HCEC 1CT (cell line): ENCODE measurements at places on chromosomes 4 and X.
A peak's percentile ranks its signal among the peaks of the same experiment; 100 is the strongest.

DNA sequence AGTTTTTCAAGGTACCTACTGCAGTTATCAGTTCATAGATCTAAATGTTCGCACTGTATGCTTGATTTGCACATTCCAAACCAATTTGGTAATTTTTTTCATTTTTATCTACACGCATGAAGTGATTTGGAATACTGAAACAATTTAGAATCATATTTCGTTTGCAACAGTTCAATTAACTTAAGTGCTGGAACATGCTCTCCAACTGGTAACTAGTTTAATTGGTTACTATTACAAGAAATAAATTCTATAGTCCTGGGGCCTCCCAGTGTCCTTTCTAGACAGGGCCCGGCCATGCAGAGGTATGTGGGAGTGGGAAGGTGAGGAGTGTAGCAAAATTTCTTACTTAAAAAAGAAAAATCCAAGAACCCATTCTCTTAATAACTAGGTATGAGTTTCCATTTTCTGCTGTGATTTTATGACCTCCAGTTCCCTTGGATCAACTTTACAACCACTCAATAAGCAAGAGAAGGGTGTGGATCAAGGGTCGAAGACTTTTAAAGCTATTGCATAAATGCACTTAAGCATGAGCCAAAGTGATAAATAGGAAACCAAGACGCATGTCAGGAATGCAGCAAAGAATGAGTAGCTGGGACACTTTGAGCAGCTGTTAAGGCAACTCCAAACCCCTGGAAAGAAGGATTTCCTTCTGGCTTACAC, 106.9 kb downstream of the PPARGC1A start:
- peak; percentile 5 for DNase-seq

- peak; percentile 40 for DNase-seq
Measured at GRCh38 chr4:26191353-26191752, 129.5 kb upstream of the RBPJ start.

GRCh38 chr4:106607558-106607957, 239.0 kb upstream of the GIMD1 start:
- no peak for DNase-seq

- no peak for DNase-seq
Measured at GRCh38 chr4:159498446-159499115, 395.7 kb downstream of the RAPGEF2 start.

GRCh38 chr4:152974468-152975379, 38.6 kb downstream of the FHDC1 start:
- no peak for DNase-seq

DNA sequence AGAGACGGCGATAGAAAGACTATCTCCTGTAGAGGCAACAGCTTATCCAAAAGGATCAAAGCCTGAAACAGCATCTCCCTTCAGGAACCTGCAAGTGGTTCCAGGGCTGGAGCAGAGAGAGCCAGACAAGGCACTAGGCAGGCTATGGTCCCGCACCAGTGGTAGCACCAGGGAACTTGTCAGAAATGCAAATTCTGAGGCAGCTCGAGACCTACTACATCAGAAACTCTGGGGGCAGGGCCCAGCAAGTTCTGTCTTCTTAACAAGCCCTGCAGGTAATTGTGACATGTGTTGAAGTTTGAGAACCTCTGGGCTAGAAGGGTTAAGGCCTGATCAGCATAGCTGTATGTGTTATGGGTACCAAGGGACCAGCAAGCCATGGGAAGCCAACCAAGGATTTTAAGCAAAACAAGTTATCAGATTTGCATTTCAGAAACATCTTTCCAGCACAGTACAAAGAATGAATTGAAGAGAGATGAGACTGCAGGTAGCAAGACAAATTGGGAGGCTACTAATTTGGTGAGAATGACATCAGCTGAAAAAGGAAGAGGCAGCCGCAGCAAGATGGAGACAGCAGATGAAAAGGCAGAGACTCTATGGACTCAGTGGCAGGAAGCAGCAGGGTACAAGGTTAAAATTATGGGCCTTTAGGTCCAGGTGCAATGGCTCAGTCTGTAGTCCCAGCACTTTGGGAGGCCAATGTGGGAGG, 139.7 kb downstream of the TSPAN5 start:
- DNase-seq: no peak

DNA sequence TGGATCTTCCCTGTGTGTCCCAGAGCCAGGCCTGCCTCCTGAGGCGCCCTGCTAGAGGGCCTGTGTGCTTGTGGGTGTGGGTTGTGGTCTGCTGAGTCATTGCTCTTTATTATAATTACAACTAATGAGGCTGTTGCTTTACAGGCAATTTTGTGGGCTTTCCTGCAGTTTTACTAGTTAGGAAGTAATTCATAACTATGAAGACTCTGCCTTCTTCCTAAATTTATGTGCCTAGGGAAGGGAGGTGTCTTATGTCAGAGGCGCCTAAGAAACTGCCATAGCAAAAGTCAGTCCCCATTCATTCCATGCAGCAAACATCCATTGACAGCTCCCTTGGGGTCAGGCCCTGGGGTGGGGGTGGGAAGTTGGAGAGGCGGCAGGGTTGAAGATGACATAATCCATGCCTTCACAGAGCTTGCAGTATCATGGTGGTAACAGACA, 359.2 kb downstream of the IDS start:
- DNase-seq: no peak

- DNase-seq: no peak
Measured at GRCh38 chr4:58477950-58478349, 1367.8 kb upstream of the IGFBP7 start.

- DNase-seq: no peak
Measured at GRCh38 chr4:64533159-64533558, 123.9 kb upstream of the TECRL start.
